Activated T-helper 2 cell treated with anti-CD3 and anti-CD28 coated beads, Interferon-gamma antibody, Interleukin-2, Interleukin-4, amounts not matched to agents 10 μg/mL and 5 μg/mL and 100 μg/mL, durations not matched to agents 14 hours and 24 hours and 36 hours (primary cell): ENCODE measurements at places on chromosomes 5 and 9. TPM values are rescaled to one million over a fixed set of nuclear protein-coding genes. Genes with fewer than 3 reads are reported as not detected.

- no peak for DNase-seq
Observed at GRCh38 chr9:123368536-123369153, 12.6 kb downstream of the CRB2 start.

DNA sequence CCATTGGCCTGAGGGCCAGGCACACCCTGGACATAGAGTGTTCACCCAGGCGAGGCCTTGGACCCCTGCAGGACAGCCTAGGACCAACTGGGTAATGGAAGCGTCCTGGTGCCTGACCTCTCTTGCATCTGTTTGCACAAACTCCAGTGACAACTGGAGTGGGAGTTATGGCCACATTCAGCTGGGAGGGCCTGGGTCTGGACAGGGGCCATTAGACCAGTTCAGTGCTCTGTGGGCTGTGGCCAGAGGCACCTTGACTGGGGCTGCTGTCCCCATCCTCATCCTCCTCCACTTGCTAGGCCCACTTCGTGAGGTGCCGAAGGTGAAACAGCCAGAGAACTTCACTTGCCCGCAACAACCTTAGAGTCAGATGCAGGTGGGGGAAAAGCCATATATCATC lies 372.7 kb upstream of the IRX1 start:
- DNase-seq = no peak

DNA sequence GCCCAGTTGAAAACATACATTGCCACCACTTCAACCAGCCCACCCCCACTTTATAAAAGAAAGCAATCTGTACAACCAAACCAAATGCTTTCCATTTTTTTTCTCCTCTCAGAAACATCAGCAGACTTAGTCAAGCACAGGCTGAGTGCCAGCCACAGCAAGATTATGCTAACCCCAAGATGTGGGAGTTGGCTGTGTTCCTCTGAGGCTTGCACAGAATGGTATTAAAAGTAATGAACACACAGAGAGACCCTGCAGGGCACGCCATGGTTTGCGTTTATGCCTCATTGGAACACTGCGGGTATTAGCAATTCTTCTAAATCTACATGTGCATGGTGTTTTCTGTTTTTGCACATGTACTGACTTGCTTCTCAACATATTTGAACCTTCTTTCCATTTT lies 419.9 kb upstream of the GRAMD2B start:
- no peak for DNase-seq

DNA sequence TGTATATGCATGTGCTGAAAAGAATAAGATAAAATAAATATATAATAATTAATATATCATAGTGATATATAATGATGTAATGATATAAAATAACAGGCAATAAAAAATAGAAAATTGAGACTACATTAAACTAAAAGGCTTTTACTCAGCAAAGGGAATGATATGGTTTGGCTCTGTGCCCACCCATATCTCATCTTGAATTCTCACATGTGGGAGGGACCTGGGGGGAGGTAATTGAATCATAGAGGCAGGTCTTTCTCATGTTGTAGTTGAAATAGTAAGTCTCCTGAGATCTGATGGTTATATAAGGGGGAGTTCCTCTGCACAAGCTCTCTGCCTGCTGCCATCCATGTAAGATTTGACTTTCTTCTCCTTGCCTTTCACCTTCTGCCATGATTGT lies 1550.9 kb upstream of the CDH6 start:
- DNase-seq = no peak

GRCh38 chr9:76585487-76586389 lies 126.8 kb downstream of the GCNT1 start:
- no peak for DNase-seq

GRCh38 chr9:68996462-68996861 lies 17.5 kb downstream of the PRKACG start:
- no peak for DNase-seq

Gene GZMA
- total RNA-seq = 95.1 and 96.9 TPM in 2 replicates

DNA sequence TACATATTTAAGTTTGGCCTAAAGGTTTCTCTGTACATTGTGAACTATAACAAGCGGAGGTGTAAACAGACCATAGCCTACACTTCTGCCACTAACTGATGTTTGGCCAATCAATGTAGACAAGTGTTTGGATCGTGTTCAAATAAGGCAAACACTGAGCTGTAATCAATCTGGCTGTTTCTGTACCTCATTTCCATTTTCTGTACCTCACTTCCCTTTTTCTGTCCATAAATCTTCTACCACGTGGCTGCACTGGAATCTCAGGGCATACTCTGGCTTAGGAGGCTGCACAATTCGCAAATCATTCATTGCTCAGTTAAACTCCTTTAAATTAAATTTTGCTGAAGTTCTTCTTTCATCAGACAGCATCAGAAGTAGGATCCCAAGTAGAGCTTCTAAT lies 140.9 kb downstream of the SLC25A46 start:
- no peak for DNase-seq
